Aorta (tissue), 5 donors: ENCODE measurements at places on chromosomes 12 and 14. TPM values are rescaled to one million over a fixed set of nuclear protein-coding genes. Genes with fewer than 3 reads are reported as not detected.
A peak's percentile ranks its signal among the peaks of the same experiment; 100 is the strongest.

Gene VWF
- 37.3 TPM for polyA plus RNA-seq

- H3K36me3 ChIP-seq: no peaks in the 10 kb centered on the region
- no peaks in the 10 kb centered on the region for H3K4me1 ChIP-seq
- H3K27ac ChIP-seq: peak overlapping the region; percentile 72
- H3K27me3 ChIP-seq: no peaks in the 10 kb centered on the region
- peak; percentile 89 for DNase-seq
Measured at GRCh38 chr12:3185260-3185870, 108.2 kb downstream of the TSPAN9 start.

GRCh38 chr12:591167-592023 is 71.8 kb downstream of the NINJ2 start:
- no peaks in the 10 kb centered on the region for H3K36me3 ChIP-seq
- H3K4me3 ChIP-seq: no peak overlapping the region
- no peaks in the 10 kb centered on the region for H3K27me3 ChIP-seq
- H3K27ac ChIP-seq: no peak overlapping the region
- H3K4me1 ChIP-seq: no peaks in the 10 kb centered on the region

GRCh38 chr12:130281153-130281799 is 56.4 kb upstream of the PIWIL1 start:
- H3K36me3 ChIP-seq: no peaks in the 10 kb centered on the region
- DNase-seq: no peak
- no peaks in the 10 kb centered on the region for H3K4me1 ChIP-seq
- H3K27me3 ChIP-seq: no peaks in the 10 kb centered on the region

DNA sequence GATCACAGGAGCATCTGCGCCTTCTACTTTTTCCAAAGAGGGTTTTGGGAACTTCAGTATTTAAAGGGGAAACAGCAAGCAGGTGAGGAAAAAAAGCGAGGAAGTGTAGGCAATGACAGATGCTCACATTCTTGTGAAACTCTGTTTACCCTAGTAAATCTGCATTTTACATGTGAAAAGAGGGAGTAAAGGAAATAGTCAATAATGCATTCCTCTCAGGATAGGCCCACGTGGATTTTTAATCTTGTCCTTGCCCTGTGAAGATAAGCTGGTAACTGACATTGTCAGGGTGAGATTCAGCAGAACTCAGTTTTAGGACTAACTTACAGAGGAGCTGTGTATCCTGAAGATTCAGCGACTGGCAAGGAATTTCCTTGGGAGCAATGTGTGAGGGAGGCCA is 1119.2 kb upstream of the TMEM132C start:
- no peaks in the 10 kb centered on the region for H3K4me1 ChIP-seq
- H3K27me3 ChIP-seq: no peaks in the 10 kb centered on the region
- DNase-seq: no peak
- no peak overlapping the region for H3K4me3 ChIP-seq
- H3K36me3 ChIP-seq: no peaks in the 10 kb centered on the region

- H3K36me3 ChIP-seq: no peaks in the 10 kb centered on the region
- H3K27me3 ChIP-seq: no peaks in the 10 kb centered on the region
- no peak for DNase-seq
Measured at GRCh38 chr12:58387199-58387598, 445.8 kb downstream of the ATP23 start.

DNA sequence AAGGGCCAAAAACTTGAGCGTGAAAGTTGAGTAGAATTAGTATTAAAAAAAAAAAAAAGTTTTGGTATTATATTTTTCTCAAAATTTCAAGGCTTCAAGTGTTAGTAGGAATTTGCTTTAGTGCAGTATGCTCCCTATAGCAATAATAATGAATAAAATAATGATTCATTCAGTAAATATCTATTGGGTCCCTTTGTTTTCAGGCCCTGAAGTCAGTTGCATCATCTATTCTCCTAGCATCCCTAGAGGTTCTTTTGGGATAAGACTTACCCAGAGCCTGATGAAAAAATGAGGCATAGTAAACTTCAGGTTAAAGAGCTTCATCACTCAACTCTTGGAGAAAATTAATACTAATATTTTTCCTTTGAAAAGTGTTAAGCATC is 1.1 kb downstream of the KMT5A start:
- no peak for DNase-seq
- H3K27ac ChIP-seq: no peak overlapping the region
- no peak overlapping the region for H3K4me3 ChIP-seq

DNA sequence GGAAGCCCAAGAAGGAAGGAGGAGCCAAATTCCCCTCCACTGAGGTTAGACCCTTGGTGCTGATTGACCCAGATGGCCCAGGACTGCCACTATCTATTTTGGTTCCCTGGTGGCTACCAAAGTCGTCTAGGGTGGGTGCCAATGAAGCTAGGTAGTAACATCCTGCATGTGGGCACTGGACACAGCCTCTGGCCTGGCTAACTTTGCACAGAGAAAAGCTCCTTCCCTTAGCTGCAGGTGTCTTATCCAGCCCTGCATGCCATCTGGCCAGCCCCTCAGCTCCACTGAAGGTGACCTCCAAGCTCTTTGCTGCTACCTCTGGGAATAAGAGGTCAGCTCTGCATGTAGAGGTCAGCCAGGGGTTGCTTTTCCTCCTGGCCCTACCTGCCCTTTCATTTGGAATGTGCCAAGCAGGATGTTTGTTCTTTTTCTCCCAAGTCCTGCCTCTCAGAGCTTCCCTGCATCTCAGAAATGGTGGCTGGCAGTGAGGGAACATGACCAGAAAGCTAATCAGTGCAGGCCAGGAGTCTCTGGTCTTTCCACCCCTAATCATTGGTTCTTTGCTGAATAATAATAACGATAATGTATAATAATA is 34.0 kb downstream of the JDP2 start:
- H3K4me1 ChIP-seq: no peaks in the 10 kb centered on the region
- no peak overlapping the region for H3K27ac ChIP-seq
- H3K4me3 ChIP-seq: no peak overlapping the region
- H3K36me3 ChIP-seq: no peaks in the 10 kb centered on the region
- no peaks in the 10 kb centered on the region for H3K27me3 ChIP-seq

GRCh38 chr12:105014603-105015002 is 28.5 kb downstream of the NOPCHAP1 start:
- H3K27ac ChIP-seq: no peak overlapping the region
- H3K4me1 ChIP-seq: no peaks in the 10 kb centered on the region
- no peak overlapping the region for H3K4me3 ChIP-seq
- no peak for DNase-seq
- H3K27me3 ChIP-seq: no peaks in the 10 kb centered on the region

GRCh38 chr12:66751432-66752113 is 72.7 kb upstream of the GRIP1 start:
- H3K36me3 ChIP-seq: no peaks in the 10 kb centered on the region
- no peak overlapping the region for H3K4me3 ChIP-seq
- no peak for DNase-seq
- H3K27me3 ChIP-seq: peaks cover 2% of the 10 kb centered on the region

DNA sequence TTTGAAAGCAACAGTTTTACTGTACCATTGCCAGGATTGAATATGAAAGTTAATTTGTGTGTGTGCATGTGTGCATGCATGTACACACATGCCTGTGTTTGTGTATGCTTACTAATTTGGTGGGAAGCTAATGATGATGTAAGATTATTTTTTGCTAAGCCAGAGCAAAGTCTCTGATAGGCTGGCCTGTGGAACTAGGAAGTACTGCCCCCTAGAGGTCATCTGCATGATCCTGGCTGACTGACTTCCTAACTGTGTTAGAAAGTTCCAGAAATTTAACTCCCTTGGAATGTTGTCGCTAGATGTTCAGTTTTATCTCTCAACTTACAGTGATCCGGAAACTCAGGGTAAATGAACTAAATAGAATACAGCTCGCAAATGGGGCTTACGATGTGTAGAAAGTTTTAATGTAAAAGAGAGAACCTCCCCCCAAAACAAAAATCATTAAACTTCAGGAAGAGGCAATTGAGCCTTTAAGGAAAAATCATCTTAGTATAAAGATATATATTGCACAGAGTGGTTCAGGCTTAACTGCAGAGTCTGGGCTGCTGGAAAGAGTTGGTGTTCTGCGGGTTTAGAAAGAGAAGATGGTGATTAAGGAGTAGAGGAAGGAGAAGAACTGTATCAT is 34.3 kb upstream of the SLC38A1 start:
- DNase-seq: no peak
- no peaks in the 10 kb centered on the region for H3K4me1 ChIP-seq
- H3K36me3 ChIP-seq: no peaks in the 10 kb centered on the region
- H3K27me3 ChIP-seq: no peaks in the 10 kb centered on the region
- no peak overlapping the region for H3K27ac ChIP-seq
